ENCODE measurements at places on chromosomes 7 and 10. TPM values are rescaled to one million over a fixed set of nuclear protein-coding genes. Genes with fewer than 3 reads are reported as not detected.

Gene LRIT1
- not detected for total RNA-seq

Gene MDH2
- total RNA-seq, result 257 TPM

Gene GPR146
- total RNA-seq, result 4.7 TPM

Gene BAMBI
- 0.16 TPM for total RNA-seq

Gene BAG3
- total RNA-seq, result 23.8 TPM

Gene SLC26A4
- 2.1 TPM for total RNA-seq

Gene RPEL1
- total RNA-seq, result not detected

Gene TFEC
- total RNA-seq, result not detected

Gene HOXA13
- total RNA-seq, result not detected

Gene SLC29A4
- total RNA-seq, result 1.0 TPM

Gene SLC25A40
- total RNA-seq, result 41.9 TPM

Gene UBE2D4
- 10.7 TPM for total RNA-seq

DNA sequence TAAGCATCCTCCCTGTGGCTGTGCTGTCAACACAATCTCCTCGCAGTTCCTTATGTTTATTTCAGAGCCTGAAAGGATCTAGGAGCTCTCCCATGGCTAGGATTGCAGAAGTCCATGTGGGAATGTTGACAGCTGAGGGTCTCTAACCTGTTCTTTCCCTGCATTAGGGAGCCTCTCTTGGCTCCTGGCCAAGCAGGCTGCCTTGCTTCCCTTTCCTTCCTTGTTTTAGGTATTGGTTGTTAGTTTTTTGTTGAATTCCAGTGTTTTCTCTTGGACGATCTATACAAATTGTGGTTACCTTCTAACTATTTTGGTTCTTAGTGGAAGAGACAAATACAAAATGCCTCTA is 171.8 kb downstream of the MLLT10 start:
- DNase-seq, result no peak

DNA sequence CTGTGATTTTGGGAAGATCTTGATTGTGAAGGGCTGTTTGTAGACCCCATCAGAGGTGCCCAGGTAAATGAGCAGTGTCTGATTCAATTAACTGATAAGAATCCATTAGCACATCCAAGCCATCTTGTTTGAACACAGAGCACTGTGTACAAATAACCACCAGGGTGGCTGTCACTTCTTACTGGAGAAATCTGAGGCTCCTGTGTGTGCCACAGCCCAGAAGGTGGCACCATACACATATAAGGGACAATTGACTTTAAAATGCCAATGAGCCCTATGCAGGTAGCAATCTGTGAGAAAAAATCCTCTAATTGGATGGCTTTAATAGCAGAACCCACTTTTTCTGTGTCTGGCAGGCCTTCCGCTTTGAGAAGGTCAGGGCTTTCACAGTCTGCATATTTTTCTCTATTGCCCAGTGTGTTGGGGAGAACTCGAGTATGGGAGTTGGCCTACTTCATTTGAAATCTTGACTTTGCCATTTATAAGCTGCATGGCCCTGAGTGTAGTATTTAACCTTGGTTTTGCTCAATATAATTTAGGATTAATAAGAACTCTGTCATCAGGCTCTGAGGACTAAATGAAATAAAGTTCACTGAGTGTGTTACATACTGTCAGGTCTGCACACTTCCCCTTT is 517.4 kb downstream of the CCSER2 start:
- peak; percentile 13 for DNase-seq

- DNase-seq, result no peak
These were observed 22.5 kb upstream of the WASL start for GRCh38 chr7:123771256-123771655.

DNA sequence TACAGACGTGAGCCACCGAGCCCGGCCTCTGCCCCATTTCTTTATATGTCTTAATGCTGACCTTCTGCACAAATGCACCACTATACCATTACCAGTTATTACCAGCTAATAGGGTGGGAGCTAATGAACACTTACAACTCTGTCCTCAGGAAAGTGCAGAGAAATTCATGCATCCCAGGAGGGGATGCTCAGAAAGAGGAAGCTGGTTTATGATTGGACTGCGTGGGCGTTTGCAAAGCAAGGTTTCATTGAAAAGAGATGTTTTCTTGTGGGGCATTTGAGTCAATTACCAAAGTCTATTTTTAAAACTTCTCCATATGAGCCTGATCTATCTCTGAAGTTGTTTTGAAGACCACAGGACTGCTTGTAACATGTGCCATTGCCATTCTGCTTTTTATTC is 417.7 kb upstream of the CELF2 start:
- peak; percentile 24 for DNase-seq

DNA sequence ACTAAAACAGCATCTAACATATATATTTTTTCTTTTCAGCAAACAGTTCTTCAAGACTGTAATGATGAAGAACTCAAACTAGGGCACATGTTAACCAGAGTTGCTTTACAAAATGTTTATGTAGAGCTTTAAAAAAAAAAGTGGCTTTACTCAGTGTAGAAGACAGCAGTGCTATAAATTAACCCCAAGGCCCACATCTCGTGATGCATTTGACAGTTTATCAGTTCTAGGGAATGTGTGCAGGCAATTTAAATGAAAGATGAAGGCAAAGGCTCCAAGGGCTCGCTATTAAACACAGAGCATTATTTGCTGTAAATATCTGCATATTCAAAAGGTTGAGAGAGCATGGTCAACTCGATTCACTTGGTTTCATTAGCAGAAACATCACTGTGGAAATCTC is 558.1 kb downstream of the MAGI2 start:
- DNase-seq, result no peak

- no peak for DNase-seq
These were observed 40.4 kb upstream of the DMTF1 start for GRCh38 chr7:87111877-87112276.

GRCh38 chr10:84660450-84661159 is 332.2 kb downstream of the CCSER2 start:
- no peak for DNase-seq

GRCh38 chr10:24617771-24618396 is 105.8 kb downstream of the ARHGAP21 start:
- DNase-seq, result peak; percentile 72

GRCh38 chr7:30206491-30206890 is 71.7 kb downstream of the MTURN start:
- no peak for DNase-seq

GRCh38 chr10:13270877-13271551 is 28.9 kb downstream of the PHYH start:
- DNase-seq, result no peak

GRCh38 chr10:13417459-13418126 is 69.5 kb upstream of the SEPHS1 start:
- DNase-seq, result no peak

GRCh38 chr7:18370633-18371032 is 124.9 kb upstream of the HDAC9 start:
- DNase-seq, result no peak

DNA sequence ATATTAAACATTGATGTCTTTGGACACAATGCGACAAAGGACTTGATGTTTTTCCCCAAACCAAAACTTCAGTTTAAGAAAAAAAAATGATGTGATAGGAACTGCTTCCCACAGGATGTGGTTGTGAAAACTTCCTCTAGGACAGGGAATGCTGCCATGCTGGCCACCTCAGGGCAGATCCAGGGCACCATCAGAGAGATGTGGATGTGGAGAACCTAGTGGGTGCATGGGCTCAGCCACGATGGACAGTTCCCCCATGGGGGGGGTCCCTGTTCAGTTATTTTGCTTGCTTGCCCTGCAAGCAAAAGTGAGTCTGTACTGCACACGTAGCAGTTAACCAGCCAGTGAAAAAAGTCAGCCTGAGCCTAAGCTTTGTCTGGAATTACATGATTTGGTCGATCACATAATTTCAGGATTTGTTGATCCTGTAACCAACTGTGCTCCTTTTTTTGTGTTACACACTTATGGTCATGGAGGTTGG is 36.3 kb downstream of the LAMB4 start:
- no peak for DNase-seq

GRCh38 chr7:101519324-101520023 is 109.6 kb downstream of the MYL10 start:
- no peak for DNase-seq

DNA sequence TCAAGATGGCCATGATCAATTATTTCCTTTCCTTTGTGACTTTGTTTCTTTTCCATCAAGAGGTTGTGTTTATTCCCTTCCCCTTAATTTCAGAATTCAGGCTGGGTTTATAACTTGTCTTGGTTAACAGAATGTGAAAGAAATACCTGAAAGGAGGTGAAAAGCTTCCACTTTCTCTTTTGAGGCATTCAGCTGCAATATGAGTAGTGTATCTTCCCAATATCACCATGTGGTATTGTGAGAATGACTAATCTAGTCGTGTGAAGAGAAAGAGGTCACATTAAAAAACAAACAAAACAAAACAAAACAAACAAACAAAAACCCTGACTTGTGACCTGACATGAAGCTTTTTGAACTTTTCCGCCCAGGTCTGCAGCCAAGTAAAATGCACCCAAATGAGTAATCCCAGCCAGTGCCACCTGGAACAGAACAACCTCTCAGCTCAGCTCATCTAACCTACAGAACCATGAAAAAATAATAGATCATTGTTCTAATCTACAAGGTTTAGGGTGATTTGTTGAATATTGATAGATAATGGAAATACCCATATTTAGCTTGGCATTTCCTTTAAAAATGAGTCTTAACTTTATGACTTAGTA is 70.8 kb upstream of the TEX47 start:
- no peak for DNase-seq

GRCh38 chr10:33237736-33238624 is 96.5 kb downstream of the NRP1 start:
- DNase-seq, result no peak

GRCh38 chr7:128919241-128919640 is 8.7 kb upstream of the KCP start:
- DNase-seq, result no peak

DNA sequence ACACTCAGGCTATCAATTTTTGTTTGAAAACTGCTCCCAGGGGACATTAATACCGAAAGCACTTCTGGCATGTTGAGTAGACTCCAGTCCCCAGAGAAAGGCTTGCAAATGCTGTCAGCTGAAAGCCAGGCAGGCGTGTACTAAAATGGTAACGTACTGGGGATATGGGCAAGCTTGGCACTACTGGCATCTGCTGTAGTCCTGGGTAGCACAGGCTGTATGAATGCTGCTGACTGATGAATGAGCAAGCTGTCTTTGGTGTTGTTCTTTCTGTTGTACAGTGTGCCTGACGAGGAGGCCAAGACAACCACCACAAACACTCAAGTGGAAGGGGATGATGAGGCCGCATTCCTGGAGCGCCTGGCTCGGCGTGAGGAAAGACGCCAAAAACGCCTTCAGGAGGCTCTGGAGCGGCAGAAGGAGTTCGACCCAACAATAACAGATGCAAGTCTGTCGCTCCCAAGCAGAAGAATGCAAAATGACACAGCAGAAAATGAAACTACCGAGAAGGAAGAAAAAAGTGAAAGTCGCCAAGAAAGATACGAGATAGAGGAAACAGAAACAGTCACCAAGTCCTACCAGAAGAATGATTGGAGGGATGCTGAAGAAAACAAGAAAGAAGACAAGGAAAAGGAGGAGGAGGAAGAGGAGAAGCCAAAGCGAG is 53.5 kb upstream of the AGBL3 start:
- DNase-seq, result no peak

GRCh38 chr10:124545351-124546054 is 83.9 kb downstream of the LHPP start:
- DNase-seq, result peak; percentile 32

DNA sequence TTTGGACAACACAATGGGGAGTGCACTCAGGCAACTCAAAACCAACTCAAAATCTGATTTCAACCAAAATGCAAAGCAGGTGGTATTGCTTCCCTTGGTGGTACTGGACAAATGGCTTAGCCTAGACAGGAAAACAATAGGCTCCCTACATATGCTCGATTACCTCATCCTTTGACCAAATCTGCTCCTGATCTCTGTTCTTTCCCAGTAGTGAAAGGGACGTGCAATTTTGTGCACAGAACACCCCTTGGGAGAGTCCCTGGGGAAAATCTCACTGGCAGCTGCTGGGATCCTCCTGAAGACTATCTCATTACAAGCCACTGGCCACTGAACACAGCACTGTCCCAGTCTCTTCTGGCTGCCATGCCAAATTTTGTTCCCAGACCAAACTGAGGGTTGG is 149.2 kb upstream of the VSTM2A start:
- DNase-seq, result no peak

GRCh38 chr10:11319990-11320602 is 291.4 kb downstream of the USP6NL start:
- DNase-seq, result peak; percentile 43

DNA sequence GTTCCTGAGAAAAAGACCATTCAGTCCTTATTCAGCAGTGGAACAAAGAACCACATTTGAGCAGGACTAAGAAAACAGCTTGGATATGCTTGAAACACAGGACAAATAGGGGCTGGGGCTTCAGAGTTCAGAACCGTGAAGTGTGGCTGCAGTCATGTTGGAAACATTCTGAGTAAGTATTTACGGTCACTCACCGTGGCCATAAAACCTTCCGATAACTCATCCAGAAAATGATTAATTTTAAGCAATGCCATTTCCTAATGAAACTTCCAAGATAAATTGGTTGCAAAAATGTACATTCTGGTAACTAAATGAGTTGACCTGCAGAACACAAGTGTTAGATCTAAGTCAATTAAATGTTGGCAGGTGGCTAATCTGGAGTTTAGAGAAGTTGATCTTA is 279.2 kb downstream of the CXCL12 start:
- DNase-seq, result no peak

GRCh38 chr7:12694817-12695216 is 7.4 kb downstream of the ARL4A start:
- no peak for DNase-seq

DNA sequence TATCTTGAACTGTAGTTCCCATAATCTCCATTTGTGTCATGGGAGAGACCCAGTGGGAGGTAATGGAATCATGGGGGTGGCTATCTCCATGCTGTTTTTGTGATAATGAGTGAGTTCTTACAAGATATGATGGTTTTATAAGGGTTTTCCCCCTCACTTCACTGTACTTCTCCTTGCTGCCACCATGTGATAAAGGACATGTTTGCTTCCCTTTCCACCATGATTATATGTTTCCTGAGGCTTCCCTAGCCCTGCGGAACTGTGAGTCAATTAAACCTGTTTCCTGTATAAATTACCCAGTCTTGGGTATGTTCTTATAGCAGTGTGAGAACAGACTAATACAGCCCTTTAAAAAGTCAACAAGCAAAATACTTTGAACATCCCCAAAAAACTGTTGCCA is 427.7 kb downstream of the HTR7 start:
- no peak for DNase-seq

GRCh38 chr7:117567781-117568180 is 88.0 kb downstream of the CFTR start:
- no peak for DNase-seq

DNA sequence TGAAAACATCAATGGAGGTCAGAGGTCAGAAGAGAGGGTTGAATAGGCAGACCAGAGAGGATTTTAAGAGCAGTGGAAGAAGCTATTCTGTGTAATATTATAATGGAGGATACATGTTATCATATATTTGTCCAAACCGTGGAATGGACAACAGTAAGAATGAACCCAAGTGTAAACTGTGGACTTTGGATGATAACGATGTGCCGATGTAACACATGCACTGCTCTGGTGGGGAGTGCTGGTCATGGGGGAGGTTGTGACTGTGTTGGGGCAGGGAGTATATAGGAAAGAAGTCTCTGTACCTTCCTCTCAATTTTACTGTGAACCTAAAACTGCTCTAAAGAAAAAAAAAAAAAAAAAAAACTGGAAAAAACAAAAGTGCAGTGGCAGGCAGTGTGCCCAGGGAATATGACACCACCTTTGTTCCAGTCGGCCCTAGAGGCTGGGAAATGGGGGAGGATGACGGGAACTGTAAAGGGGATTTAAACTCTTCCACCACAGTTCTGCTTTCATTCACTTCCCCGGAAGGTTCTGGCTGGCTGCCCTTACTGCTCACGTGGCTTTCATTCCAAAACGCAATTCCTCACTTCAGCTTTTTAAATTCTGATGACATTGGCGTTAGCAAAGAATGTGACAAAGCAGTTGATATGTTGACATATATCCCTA is 113.7 kb upstream of the ANKRD1 start:
- no peak for DNase-seq
